Spleen (tissue), 13 donors: ENCODE measurements at places on chromosomes 12 and 14.

GRCh38 chr12:76199808-76200207, 115.3 kb upstream of the NAP1L1 start:
- DNase-seq, result no peak

GRCh38 chr12:5437182-5437583, 5.3 kb downstream of the NTF3 start:
- no peak for DNase-seq

GRCh38 chr12:66832997-66833396, 154.1 kb upstream of the GRIP1 start:
- no peak for DNase-seq

DNA sequence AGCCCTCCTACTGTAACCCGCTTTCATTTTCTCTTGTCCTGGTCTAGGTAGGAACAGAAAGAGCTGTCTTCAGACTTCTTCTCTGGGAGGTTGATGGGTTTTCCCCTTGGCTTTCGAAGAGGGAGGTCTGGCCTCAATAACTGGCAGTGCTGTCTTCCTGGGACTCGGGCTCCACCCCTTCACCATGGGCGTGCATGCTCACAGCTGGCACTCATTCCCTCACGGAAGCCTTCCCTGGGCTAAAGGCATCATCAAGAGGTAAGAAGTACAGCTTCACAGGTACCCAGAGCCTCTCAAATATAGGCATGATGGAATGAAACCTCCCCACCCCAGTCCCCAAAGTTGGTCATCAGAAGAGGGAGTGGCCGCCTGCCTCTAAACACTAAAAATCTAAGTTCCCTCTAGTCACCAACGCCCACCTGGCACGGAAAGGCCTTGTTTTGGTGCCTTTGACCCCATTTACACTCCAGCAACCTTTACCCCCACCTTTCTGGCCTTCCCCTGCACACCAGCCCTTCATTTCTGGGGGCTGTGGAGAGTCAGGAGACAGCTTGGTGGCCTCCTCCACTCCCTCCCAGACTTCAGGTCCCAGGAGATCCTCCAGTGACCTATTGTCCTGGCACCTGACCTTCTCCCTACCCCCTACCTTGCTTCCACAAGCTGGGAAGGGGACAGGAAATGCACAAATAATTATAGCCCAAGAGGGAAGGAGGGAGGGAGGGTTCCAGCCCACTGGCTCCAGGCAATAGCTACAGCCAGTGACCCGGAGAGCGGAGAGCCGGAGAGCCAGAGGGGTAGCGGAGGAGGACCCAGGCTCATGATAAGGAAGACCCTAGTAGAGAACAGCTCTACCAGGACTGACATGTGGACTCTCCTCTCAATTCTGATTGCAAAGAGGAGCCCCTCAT, 2.8 kb downstream of the RAPGEF3 start:
- peak; percentile 67 for DNase-seq

DNA sequence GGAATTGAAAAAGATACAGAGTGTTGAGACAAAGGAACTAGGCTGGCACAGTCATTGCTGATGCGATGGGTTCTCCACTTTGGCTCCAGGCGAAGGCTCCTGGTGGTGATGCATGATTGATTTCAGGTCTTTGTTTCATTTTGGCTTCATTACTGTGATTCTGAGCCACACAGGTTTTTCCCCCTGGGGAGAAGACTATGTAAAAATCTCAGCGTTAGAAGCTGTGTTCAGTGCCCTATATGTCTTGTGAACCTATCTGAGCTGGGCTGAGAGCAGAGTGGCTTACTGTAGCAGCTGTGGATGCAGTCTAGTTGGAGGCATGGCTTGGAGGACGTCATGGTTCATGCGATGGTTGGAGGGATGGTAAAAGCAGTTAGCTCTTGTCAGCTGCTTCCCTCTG, 54.0 kb downstream of the GPATCH2L start:
- no peak for DNase-seq
